ENCODE measurements at places on chromosomes 7 and 10. TPM values are rescaled to one million over a fixed set of nuclear protein-coding genes. Genes with fewer than 3 reads are reported as not detected.
A peak's percentile ranks its signal among the peaks of the same experiment; 100 is the strongest.

The TRIM50 gene
- total RNA-seq, result not detected

The TFPI2 gene
- 208 TPM for total RNA-seq

The ZNF804B gene
- not detected for total RNA-seq

The ACSM6 gene
- total RNA-seq, result not detected

The SEMA3C gene
- 104 TPM for total RNA-seq

The PNLIPRP1 gene
- not detected for total RNA-seq

GRCh38 chr10:3491571-3491970, 293.4 kb downstream of the KLF6 start:
- no peak for DNase-seq

GRCh38 chr7:150430465-150431085, 19.9 kb upstream of the GIMAP8 start:
- DNase-seq, result no peak

DNA sequence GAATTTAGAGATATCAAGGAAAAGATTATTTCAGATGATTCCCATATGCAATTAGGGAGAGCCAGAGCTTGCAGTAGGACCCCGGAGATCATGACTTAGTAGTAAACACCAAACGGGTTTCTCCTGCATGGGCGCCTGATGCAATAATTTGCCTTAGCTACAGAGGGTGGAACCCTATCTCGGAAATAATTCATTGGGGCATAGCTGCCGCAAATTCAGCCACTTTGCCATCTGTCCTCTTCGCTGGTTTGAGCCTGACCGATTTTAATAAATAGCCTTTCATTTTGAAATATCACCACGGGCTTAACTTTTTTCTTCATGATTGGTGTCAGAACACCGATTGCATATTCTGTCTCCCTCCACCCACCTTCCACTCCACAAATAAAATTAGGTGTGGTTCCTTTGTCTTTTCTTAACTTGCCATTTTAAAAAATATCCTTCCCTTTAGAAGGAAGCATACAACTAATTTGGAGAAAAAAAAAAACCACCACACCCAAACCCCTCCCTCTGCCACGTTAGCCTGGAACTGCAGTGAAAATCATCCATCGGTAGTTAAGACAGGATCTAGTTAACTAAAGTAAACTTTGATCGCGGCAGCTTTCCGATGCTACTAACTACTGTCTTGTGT, 1.4 kb downstream of the GARS1 start:
- DNase-seq, result peak; percentile 54

DNA sequence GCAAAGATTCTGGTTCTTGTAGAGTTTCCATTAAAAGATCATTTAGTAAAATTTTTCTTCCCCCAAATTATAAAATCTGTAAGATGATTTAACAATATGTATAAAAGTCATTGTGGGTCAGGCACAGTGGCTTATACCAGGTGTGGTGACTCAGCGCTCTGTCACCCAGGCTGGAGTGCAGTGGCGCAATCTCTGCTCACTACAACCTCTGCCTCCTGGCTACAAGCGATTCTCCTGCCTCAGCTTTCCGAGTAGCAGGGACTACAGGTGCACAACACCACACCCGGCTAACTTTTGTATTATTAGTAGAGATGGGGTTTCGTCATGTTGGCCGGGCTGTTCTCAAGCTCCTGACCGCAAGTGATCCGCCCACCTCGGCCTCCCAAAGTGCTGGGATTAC, 68.0 kb downstream of the SEPTIN14 start:
- DNase-seq, result peak; percentile 15

- peak; percentile 74 for DNase-seq
Measured at GRCh38 chr10:95237376-95238170, 43.5 kb downstream of the ACSM6 start.

DNA sequence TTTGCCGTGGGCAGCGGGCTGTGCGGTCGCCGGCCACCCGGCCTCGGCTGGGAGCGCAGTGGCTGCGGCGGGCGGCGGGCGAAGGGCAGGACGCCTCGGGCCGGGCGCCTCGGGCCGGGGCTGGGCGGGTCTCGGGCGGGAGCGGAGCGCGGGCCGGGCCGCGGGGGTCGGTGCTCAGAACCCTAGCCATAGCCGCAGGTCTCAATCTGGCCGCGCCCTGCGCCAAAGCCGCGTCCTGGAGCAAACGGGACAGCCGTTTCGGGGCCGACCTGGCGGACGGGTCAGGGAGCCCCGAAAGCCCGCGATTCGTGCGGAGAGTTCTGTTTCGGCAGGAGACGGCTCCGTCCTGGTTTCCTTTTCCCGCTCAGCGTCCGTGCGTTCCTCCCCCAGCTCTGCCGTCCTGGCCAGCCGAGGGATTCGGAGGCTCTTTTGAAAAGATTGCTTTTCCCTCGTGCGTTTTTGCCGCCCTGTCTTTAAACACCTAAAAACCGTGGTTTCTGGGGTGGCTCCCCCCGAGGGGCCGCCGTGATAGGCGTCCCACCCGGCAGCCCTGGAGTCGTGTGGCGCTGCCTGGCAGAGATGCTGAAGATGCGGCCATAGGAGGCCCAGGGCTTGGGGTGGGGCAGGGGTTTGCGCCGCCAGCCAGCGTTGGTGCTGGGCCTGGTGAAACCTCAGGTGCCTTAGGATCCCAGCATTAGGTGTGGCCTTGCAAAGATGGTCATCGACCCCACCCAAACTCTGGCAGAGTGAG, 727 bp downstream of the RET start:
- DNase-seq, result no peak

DNA sequence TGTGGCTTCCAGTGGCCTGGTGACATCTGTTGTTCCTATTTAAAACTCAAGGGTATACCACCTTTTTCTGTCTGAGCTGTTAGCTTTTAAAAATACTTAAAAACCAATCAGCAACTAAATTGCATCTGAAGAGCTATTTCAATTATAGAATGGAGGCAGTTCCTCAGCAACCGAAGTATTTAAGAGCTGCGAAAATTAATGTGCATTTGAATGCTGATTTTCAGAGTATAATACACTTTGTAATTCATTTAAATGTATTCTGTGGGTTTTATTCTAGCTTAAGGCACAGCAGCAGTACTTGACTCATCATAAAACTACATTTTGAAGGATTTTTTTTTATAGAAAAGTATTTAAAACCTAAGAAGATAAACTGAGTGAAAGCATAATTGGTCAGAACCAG, 404.9 kb upstream of the PRKCQ start:
- DNase-seq, result no peak

- DNase-seq, result peak; percentile 73
Measured at GRCh38 chr7:514651-515598, 4.7 kb downstream of the PDGFA start.

- DNase-seq, result peak; percentile 58
Measured at GRCh38 chr10:87092861-87093631, 1.6 kb downstream of the GLUD1 start.

GRCh38 chr10:116771959-116772585, 29.7 kb upstream of the HSPA12A start:
- no peak for DNase-seq

GRCh38 chr10:93542358-93542791, 24.1 kb upstream of the FFAR4 start:
- DNase-seq, result peak; percentile 56

DNA sequence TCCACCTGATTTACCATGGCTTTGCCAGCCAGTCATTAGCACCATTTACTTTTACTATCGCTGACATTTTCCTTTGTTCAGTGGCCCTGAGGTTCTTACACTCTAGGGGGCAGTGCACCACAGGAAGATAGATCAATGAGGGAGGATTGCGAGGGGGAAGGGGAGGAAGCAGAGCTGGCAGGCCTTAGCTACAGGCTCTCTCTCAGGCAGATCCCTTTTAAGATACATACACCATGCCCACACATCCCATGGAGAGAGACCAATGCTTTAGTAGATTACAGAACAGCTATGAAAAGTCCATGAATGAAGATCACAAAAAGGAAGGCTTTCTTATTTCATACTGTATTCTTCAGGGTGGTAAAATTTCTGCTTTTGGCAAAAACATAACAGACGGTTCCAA, 47.4 kb downstream of the DENND11 start:
- DNase-seq, result peak; percentile 61

Measured in LHCN-M2 (cell line).